ENCODE measurements at places on chromosomes 2 and 18. TPM values are rescaled to one million over a fixed set of nuclear protein-coding genes. Genes with fewer than 3 reads are reported as not detected.

- H3K27ac ChIP-seq: no peak overlapping the region
- H3K36me3 ChIP-seq: no peaks in the 10 kb centered on the region
- no peak overlapping the region for H3K4me3 ChIP-seq
- DNase-seq: no peak
- no peaks in the 10 kb centered on the region for H3K4me1 ChIP-seq
Measured at GRCh38 chr2:144941743-144942488, 422.0 kb upstream of the ZEB2 start.

GRCh38 chr2:68943581-68944568 is 8.8 kb downstream of the GKN2 start:
- peak overlapping the region; percentile 70 for H3K27ac ChIP-seq
- H3K4me3 ChIP-seq: no peak overlapping the region
- DNase-seq: peak; percentile 87
- H3K36me3 ChIP-seq: no peaks in the 10 kb centered on the region

DNA sequence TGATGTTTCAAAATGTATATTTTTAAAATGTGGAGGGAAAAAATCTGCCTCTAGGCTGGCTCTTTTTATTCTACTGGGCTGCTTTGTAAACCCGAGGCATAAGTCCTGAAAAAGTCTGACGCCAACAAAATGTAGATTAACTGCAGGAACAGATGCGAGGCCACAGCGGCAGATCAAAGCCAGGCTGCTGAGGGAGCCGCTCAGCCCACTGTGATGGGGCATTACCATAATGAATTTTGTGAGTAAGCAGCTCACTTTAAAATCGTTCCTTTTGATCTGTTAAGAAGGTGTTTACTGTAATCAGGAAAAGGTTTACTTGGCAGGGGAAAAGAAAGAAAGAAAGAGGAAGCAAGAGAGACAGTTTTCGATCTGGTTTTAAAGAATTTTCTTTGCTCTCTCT is 269.0 kb downstream of the ICOS start:
- H3K27me3 ChIP-seq: no peaks in the 10 kb centered on the region
- H3K4me3 ChIP-seq: no peak overlapping the region
- H3K36me3 ChIP-seq: no peaks in the 10 kb centered on the region
- no peaks in the 10 kb centered on the region for H3K4me1 ChIP-seq

- no peaks in the 10 kb centered on the region for H3K36me3 ChIP-seq
- H3K4me1 ChIP-seq: peaks cover 3% of the 10 kb centered on the region
- no peaks in the 10 kb centered on the region for H3K27me3 ChIP-seq
Measured at GRCh38 chr18:2515908-2516625, 55.2 kb downstream of the METTL4 start.

DNA sequence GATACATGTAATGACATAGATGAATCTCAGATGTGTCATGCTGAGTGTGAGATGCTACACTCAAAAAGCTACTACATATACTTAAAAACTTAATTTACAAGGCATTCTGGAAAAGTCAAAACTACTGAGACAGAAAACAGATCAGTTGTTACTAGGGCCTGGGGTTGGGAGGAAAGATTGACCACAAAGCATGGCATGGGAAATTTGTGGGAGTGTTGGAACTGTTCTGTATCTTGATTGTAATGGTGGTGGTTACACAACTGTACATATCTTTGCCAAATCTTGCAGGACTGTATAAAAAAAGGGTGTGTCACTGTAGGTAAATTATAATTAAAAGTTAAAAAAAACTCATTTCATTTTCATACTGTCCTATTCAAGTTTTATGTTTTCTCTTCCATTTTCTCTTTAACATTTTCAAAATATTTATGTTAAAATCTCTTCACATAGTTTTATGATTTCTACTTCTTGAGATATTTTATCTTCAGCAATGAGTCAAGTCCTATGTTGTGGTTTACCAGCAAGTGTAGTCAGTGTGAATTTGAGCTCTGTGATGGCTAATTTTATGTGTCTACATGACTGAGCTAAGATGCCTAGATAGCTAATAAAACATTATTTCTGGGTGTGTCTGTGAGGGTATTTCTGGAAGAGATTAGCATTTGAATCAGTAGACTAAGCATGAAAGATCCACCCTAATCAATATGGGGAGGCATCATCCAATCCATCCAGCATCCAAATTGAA is 58.6 kb upstream of the VRK2 start:
- no peak overlapping the region for H3K4me3 ChIP-seq
- H3K4me1 ChIP-seq: no peaks in the 10 kb centered on the region
- H3K27ac ChIP-seq: no peak overlapping the region
- H3K36me3 ChIP-seq: no peaks in the 10 kb centered on the region
- no peak for DNase-seq

DNA sequence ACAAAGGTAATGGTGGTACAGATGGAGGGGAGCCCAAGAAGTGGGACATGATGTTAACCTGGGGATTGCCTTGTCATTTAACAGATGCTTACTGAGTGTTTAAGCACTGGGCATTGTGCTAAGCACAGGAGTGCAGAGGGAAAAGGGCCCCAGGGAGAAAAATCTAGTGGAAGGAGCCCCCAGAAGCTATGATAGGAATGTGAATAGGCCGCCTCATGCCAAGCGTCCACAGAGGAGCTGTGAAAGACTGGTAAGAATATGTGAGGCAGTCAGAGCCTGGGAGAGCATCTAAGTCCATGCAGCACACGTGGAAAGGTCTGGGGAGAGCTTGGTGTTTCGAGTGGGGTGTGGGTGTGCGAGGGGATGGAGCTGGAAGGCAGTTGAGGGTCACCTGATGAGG is 5.5 kb downstream of the ZNF532 start:
- no peak overlapping the region for H3K27ac ChIP-seq
- peaks cover 20% of the 10 kb centered on the region for H3K4me1 ChIP-seq
- no peaks in the 10 kb centered on the region for H3K27me3 ChIP-seq

The GATA6 gene
- 8.5 TPM for total RNA-seq

The CAVIN2 gene
- 86.2 TPM for total RNA-seq
